Testis (tissue), 5 donors: ENCODE measurements at places on chromosomes 11 and 22.

- no peak for DNase-seq
Observed at GRCh38 chr11:83736684-83737083, 450.5 kb upstream of the CCDC90B start.

DNA sequence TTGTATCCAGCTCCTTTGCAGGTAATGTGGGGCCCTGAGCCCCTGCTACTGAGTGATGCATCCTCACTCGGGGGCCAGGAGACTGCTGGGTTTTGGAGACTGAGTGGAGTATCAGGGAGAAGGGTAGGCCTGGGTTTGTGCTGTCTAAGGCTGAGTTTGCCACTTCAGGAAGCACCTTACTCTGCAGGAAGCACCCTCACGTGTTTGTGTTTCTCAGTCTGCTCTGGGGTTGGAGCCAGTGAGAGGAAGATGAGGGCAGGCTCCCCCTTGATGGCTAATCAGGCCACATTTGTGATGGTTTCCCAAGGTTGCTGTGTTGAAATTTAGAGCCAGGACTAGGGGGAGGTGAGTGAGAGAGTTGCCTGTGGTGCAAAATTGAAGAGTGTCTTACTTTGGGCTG is 13.7 kb upstream of the THY1 start:
- no peak for DNase-seq

- DNase-seq: no peak
Observed at GRCh38 chr11:31404614-31405013, 35.0 kb downstream of the DNAJC24 start.

- no peak for DNase-seq
Observed at GRCh38 chr22:22091400-22091878, 108.9 kb upstream of the TOP3B start.

DNA sequence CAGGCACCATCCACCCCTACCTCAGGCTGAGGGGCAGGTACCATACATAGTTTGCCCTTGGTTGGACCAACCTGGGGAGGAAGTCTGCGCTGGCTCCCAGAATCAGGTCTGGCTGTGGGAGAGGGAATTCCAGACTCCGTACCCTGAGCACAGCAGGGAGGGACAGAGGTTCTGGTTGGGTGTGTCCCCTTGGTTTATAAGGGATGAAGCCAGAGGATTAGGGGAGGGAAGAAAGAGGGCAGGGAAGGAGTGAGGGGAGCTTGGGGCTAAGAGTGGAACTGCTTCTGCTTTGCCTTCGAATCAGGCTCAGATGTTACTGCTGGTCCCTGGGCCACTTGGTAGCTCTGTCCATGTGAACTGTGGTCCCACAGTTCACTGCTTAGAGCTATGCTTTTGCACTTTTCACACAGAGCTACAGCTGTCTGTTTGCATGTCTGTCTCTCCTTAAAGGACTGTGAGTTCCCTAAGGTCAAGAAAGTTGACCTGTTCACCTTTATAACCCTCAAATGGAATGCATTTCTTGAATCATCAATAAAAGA is 9.2 kb downstream of the MMP20 start:
- no peak for DNase-seq

DNA sequence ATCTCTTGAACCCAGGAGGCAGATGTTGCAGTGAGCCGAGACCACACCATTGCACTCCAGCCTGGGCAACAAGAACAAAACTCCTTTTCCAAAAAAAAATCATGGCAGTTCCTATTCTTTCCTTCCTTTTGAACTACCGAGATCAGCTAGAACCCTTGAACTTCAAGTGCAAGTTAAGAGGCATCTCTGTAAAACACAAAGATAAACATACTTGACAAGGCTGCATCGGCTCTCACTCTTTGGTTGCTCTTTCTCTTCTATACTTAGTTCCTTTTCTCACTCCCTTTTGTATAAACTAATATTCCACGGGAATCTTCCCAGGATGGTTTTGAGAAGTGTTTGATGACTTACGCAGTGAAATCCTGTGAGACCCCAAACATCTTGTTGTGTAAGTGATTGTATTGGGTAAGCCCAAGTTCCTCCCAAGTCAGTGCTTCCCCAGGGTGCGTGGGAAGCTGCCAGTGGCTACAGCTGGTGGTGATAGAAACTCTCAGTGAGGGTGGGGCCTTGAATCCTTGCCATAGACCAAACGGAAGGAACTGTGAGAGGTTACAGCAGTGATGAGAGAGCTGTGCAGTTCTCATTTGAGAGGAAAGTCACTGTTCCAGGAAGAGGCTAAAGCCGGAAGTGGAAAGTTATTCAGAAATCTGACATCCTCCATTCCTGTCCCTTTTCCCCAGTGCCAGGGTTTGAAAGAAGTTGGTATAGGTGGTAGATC is 24.1 kb upstream of the CDC42EP2 start:
- peak; percentile 87 for DNase-seq

DNA sequence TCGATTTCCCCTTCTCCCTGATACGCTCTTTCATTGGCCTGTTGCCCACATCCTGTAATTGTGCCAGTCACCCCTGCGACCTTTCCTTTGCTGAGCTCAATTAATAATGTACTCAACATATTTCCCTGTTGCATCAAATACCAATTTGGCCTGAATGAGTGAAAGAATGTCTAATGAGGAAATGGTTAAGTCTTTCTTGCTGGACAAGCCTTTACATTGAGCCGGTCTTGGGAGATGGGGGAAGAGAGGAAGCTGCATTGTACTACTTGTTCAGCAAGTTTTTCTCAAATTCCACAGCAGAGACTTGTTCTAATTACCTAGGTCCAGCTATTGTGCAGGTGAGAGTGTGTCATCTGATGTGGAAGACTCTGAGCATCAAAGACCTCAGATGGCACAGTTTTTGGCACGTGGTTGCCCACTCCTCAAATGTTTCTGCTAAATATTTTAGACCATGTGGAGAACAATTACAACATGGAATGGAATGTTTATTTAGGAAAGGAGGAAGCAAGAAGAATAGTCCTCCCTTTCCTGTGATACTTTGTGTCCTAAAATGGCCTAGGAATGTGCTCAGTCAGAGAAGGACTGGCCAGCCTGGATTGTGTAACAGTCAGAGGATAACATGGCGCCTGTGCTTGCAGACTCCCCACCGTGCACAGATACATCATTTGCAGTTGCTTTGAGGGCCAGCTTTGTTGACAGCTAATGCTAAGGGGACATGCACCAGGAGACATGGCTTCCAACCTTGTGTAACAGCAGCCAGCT is 129.5 kb upstream of the E2F8 start:
- DNase-seq: peak; percentile 40

DNA sequence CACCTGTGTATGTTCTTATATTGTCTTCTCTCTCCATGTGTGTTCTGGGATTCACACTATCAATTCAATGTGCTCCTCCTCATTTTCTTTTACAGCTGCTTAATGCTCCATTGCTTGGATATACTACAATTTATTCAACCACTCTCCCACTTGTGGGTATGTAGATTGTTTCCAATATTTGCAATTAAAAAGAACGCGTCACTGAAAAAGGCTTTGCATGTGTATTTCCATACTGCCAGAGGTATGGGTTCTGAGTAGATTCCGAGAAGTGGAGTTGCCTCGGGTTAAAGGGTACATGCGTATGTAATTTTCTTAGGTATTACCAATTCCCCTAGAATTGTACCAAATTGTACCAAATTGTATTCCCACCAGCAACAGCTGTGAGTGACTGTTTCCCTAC is 7.0 kb upstream of the CAPN5 start:
- DNase-seq: no peak

DNA sequence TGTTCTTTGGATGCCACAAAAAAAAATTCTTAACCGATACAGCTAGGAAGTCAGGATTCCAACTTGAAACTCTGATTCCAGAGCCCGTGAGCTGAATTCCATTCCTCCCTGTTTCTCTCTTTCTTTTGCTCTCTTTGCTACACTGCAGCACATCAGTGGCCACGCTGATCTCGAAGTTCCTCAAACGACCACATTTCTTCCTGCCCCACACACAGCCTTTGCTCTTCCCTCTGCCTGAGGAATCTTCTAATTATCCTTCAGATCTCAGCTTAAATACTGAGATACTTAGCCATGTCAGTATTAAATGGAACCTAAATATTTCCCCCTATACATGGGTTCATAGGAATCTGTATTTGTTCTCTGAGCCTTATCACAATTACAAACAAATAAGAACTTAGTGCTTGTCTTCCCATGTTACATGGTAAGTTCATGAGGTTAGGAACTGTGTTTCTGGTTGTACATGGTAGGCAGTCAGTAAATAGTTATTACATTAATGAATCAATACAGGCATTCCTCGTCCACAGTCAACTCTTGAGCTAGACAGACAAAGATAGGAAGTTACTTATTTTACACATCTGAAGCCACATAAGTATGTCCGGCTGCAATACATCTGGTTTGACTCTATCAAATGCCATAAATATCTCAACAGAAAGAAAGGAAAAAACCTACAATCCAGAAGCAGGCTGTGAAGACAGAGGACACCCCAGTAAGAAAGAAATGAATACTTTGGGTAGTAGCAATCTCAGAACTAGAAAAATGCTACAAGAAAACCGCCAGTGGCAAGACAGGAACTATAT is 86.6 kb downstream of the MAML2 start:
- DNase-seq: no peak

GRCh38 chr11:35143297-35144135 is 4.5 kb downstream of the CD44 start:
- no peak for DNase-seq

DNA sequence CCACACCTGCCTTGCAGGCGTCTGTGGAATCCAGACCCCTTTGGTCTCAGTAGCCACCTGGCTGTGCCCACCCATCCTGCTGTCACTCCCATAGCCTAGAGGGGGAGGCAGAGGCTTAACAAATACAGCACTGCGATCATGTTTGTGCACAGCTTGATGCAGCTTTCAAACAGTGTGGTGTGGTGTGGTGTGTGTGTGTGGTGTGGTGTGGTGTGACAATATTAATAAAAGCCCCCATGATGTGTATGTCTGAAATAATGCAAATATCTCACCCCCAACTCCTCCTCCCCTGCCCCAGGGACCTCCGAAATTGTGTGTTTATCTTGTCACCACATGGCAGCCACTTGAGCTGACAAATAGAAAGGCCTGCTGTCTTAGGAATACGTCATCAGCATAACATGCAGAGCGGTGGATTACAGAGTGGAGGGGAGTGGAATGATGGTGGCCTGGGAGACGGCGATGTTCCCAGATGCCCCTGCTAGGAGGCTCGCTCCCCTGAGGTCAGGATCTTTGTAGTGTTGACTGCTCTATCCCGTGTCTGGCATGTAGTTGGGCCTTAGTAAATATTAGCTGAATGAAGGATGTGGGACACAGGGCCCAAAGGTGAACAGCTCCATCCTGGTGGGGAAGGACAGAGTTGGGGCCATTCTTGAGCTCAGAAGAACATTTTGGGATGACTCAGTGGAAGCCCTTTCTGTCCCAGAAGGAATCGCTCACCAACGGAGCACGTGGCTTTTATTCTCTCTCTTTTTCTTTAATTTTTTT is 2.8 kb downstream of the PDXP start:
- DNase-seq: peak; percentile 70

- DNase-seq: no peak
Observed at GRCh38 chr11:75531325-75531724, 5.6 kb upstream of the GDPD5 start.

- no peak for DNase-seq
Observed at GRCh38 chr11:7527029-7527428, 13.2 kb downstream of the PPFIBP2 start.
